ENCODE measurements at places on chromosomes 11 and 22.

DNA sequence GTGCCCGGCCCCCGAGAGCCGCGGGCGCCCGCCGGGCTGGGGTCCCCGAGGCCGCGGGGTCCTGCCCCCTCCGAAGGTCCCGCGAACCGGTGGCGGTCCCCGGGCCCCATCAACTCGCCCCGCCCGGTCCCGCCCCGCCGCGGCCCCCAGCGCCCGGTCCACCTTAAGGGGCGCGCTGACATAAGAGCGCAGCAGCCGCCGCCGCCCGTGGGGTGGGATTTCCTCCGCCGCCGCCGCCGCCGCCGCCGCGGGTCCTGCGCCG is at the start of gene ZDHHC8:
TSS of gene ZDHHC8 (plus strand) at position 208 of the 262 bp plus-strand sequence. CDS start 144 bp downstream, outside the sequence.
- DNase-seq: no peak

- no peak for DNase-seq
Measured at GRCh38 chr22:44428941-44429830, 68.8 kb downstream of the RTL6 start.

GRCh38 chr11:128291835-128292234 is 295.5 kb downstream of the ETS1 start:
- DNase-seq: no peak

GRCh38 chr11:110200836-110201235 is 95.6 kb downstream of the RDX start:
- no peak for DNase-seq

- no peak for DNase-seq
Measured at GRCh38 chr11:27234043-27234668, 128.9 kb downstream of the CCDC34 start.

- no peak for DNase-seq
Measured at GRCh38 chr22:32421484-32421883, 9.4 kb upstream of the RTCB start.

DNA sequence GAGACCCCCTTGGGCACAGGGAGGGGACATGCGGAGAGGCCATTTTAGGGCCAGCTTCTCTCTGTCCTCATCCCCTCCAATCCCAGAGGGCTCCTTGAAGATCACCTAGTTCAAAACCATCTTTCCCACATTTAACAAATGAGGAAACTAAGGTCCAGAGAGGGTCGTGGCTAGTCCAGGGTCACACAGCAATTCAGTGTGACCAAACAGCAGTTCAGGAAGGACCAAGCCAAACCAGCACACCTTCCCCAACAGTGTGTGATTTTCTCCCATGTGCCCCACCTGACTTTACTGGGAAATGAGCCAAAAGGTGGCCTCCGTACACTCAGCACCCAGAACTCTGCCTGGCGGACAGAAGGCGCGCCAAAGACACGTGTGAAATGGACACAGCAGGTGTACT is 51.3 kb downstream of the CACNA1I start:
- DNase-seq: no peak

DNA sequence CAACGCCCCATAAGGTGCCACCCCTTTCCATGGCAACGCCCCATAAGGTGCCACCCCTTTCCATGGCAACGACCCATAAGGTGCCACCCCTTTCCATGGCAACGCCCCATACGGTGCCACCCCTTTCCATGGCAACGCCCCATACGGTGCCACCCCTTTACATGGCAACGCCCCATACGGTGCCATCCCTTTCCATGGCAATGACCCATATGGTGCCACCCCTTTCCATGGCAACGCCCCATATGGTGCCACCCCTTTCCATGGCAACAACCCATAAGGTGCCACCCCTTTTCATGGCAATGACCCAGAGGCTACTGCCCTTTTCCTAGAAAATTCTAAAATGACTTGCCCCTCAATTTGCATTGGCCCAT is 72.1 kb downstream of the BRD1 start:
- no peak for DNase-seq

- DNase-seq: peak; percentile 47
Measured at GRCh38 chr11:68890490-68891231, 13.0 kb downstream of the MRPL21 start.
